ENCODE measurements at places on chromosomes 3 and 15. TPM values are rescaled to one million over a fixed set of nuclear protein-coding genes. Genes with fewer than 3 reads are reported as not detected.

CDHR4 gene
- not detected for total RNA-seq

JMJD7 gene
- 15.0 TPM for total RNA-seq

TIMP4 gene
- 0.40 TPM for total RNA-seq

SNX22 gene
- total RNA-seq: 0.14 TPM

PLA2G4E gene
- total RNA-seq: not detected

CIDEC gene
- total RNA-seq: not detected

DUOXA2 gene
- total RNA-seq: not detected

- peaks cover 9% of the 10 kb centered on the region for H3K36me3 ChIP-seq
- no peaks in the 10 kb centered on the region for H3K27me3 ChIP-seq
- peak; percentile 14 for DNase-seq
- H3K27ac ChIP-seq: peak within 1 kb of the TSS; percentile 33
- H3K4me3 ChIP-seq: peak within 1 kb of the TSS; percentile 74
- peaks cover 10% of the 10 kb centered on the region for H3K4me1 ChIP-seq
These were observed at the start of gene PLXNB1 for GRCh38 chr3:48429960-48430707. PLXNB1 (minus strand) TSS chr3:48430086; CDS start chr3:48424611, 5,475 bp downstream.

- peak; percentile 19 for DNase-seq
- H3K4me3 ChIP-seq: no peak overlapping the region
- H3K36me3 ChIP-seq: no peaks in the 10 kb centered on the region
- H3K27me3 ChIP-seq: peaks cover 2% of the 10 kb centered on the region
These were observed 60.4 kb downstream of the CCNL1 start for GRCh38 chr3:157099326-157100095.

DNA sequence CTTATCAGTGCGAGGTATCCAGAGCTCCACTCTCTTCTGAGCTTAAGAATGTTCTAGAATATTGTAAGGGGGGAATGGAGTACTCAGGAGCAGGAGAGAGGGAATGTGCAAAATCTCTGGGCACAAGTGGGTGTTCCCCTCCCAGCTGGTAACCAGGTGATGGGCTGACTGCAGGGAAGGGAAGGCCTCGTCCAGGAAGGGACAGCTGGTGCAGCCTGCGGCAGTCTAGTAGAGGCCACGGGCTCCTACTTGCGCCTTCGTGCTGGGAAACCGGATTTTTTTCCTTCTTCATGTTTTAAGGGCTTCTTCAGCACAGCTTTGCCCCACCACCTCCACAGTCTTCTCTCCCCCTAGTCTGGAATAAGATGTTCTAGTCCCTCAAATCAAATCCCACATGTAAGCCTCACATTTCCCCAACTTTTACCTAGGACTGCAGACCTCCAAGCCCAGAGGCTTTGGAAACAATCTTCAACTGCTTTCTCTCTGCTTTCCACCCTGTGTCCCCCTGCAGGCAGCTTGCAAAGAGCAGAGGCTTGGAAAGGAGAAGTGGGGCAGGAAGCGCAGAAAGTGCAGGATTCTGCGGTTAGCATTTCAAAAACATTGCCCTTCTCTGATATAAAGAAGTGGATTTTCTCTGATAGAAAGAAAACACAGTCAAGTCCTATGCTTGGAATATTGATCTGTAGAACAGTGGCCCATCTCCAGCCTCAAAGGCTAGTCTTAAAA lies 11.9 kb upstream of the CGNL1 start:
- no peak overlapping the region for H3K27ac ChIP-seq
- H3K4me3 ChIP-seq: no peak overlapping the region
- H3K27me3 ChIP-seq: no peaks in the 10 kb centered on the region
- DNase-seq: peak; percentile 14
- no peaks in the 10 kb centered on the region for H3K4me1 ChIP-seq

DNA sequence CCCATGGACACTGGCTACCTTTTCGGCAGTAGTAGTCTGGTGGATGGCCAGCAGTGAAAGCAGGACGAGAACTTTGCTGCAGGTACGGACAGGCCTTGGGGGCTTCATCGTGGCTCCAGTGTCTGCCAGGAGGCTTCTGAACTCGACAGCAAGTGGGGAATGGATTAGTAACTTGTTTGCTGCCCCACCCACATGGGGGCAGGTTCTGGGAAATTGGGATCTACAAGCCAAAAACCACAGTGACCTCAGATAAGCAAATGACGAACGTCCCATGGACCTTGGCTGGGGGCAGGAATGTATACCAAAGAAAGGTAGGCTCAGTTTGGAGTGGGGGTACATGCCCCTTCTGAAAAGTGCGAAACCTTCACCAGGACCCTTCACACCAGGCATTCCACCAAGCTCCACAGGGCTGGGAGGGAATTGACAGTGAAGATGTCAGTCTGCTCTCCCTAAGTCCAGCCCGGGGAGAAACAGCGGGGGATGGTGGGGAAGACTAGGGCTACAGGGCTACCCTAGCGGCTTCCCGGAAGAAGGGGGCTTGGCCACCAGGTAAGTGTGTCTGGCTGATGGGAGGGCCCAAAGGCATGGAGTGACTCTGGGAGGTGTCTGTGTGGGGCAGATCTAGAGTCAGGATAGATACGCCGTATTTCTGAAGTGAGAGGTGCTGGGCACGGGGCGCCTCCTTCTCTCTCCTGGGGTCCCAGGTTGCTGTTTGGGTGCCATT lies at the start of gene ITIH4:
ITIH4 (minus strand) TSS at position 138 of the 724 bp plus-strand sequence; CDS start at position 108, 30 bp downstream.
- H3K27me3 ChIP-seq: no peaks in the 10 kb centered on the region
- no peak for DNase-seq
- no peak within 1 kb of the TSS for H3K27ac ChIP-seq

- H3K4me3 ChIP-seq: no peak overlapping the region
- no peak for DNase-seq
- no peak overlapping the region for H3K27ac ChIP-seq
- no peaks in the 10 kb centered on the region for H3K27me3 ChIP-seq
- no peaks in the 10 kb centered on the region for H3K4me1 ChIP-seq
These were observed 6.9 kb downstream of the ACVR2B start for GRCh38 chr3:38460377-38461270.

GRCh38 chr3:48367201-48367600 lies 4.8 kb upstream of the FBXW12 start:
- no peaks in the 10 kb centered on the region for H3K36me3 ChIP-seq
- DNase-seq: no peak
- no peaks in the 10 kb centered on the region for H3K4me1 ChIP-seq
- H3K4me3 ChIP-seq: no peak overlapping the region
- no peak overlapping the region for H3K27ac ChIP-seq

DNA sequence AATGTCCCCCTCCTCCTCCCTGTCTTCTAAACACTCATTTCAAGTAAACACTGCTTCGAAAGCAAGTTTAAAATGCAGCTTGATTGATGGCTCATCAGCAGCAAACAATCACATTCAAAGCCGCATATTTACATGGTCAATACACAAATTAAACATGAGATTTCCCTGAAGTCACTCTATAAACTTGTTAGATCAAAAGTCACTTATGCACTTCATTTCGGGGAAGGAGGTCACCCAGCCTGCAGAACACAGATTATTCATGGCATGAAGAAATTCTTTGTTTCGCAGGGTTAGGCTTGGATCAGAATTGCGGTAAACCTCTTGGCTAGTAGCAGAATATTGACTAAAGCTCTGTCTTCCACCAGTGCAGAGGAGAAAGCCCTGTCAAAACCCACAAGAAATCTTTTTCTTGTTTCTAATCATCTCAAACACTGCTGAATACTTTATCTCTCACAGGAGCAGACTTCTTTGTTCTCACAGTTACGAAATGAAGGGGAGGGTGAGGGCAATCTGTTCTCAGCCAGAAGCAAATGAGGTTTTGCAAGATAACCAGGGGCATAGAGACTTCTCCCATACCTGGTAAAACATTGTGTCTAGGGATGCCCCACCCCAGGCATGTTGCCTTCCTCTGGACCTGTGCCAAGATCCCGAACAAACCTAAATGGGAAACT lies 133.3 kb upstream of the CHL1 start:
- H3K36me3 ChIP-seq: no peaks in the 10 kb centered on the region
- H3K4me1 ChIP-seq: no peaks in the 10 kb centered on the region
- DNase-seq: no peak
- H3K4me3 ChIP-seq: no peak overlapping the region

DNA sequence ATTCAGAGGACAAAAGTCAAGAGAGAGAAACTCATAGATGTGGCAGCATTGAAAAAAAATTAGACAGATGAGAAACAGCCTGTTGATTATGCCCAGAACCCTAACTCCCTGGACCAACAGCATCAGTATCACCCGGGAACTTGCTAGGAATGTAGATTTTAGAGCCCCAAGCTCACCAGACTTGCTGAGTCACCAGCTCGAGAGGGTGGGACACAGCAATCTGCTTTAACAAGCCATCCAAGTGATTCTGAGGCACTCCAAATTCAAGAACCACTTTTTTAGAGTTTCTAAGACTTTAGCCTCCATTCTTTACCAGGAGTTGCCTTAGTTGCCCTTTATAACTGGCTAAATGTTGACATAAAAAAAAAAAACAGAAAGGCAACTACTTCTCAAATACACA lies 70.9 kb downstream of the CGGBP1 start:
- H3K27ac ChIP-seq: no peak overlapping the region
- DNase-seq: no peak
- H3K4me3 ChIP-seq: no peak overlapping the region
- peaks cover 1% of the 10 kb centered on the region for H3K27me3 ChIP-seq

DNA sequence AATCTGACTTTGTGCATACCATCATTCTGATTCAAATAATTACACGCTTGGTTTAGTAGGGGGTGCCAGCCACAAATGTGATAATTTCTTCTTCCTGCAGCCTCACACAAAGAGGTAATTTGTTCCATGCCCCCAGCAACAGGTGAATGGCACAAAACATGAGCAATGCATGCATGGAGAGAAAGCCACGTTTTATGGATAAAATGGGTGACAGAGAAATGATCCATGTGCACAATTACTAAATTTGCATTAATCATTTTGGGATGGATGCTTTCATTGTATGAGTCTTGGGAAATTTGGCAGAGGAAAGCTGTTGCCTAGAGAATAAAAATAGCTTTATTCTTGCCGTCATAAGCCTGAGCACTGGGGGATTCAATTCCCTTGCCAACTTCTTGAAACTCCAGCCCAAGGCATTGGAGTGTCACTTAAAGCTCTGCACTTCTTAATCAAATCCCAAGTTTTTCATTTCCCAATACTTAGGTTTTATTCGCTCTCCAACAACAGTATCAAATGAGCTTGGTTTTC lies 411.6 kb downstream of the GBE1 start:
- no peaks in the 10 kb centered on the region for H3K36me3 ChIP-seq
- no peaks in the 10 kb centered on the region for H3K4me1 ChIP-seq
- no peaks in the 10 kb centered on the region for H3K27me3 ChIP-seq
- no peak for DNase-seq
- H3K4me3 ChIP-seq: no peak overlapping the region
- no peak overlapping the region for H3K27ac ChIP-seq

DNA sequence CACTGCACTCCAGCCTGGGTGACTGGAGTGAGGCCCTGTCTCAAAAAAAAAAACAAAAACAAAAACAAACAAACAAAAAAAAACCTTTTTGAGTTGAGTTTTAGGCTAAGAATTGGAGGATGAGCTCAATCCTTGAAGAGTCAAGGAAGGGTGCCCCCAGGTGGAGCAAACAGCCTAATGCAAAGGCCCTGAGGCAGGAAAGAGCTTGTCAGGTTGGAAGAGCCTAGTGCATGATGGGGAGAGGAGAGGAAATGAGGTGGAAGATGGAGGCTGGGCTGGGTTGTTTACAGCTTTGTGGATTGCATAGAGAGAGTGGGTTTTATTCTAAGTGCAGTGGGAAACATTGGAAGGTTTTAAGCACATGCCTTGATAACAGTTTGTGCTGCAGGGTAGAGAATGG lies 2.1 kb upstream of the SNX22 start:
- peaks cover 5% of the 10 kb centered on the region for H3K4me1 ChIP-seq
- H3K27me3 ChIP-seq: peaks cover 12% of the 10 kb centered on the region
- no peak overlapping the region for H3K4me3 ChIP-seq
- H3K36me3 ChIP-seq: no peaks in the 10 kb centered on the region

DNA sequence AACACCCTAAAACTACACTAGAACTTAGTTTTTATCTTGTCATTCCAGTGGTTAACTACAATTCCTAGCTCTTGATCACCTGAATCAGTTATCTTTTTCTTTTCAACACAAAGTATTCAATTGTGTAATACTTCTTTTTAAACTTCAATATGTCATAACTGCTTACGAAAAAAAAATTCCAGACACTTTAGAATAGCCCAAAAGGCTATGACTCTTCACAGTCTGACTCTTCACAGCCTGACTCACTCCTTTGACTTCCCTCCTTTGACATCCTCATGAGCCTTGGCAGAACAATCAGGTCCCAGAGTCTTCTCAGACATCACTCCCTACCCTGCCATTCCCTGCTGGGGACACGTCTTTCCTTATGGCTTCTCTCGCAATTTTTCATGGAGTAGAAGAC lies 727.1 kb downstream of the ROBO1 start:
- no peak for DNase-seq
- H3K27ac ChIP-seq: no peak overlapping the region
- H3K4me3 ChIP-seq: no peak overlapping the region
- H3K27me3 ChIP-seq: no peaks in the 10 kb centered on the region
- no peaks in the 10 kb centered on the region for H3K36me3 ChIP-seq

DNA sequence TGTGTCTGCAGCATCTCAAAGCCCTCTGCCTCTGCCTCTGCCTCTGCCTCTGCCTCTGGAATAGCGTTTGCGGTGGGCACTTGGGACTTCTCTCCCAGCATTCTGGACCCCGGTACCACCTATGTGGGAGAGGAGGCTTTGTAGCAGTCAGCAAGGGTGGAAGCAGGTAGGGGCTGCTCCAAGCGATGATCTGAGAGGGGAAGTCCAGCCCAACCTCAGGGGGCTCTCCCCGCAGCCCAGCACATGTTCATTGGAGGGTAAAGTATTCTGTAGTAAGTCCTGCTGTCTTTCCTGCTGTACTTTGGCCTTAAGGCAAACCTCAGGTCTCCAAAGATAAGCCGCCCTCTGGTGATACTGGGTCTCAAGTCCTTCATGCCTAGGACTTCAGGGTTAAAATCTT lies 68.6 kb downstream of the FAM174B start:
- H3K27ac ChIP-seq: no peak overlapping the region
- H3K4me1 ChIP-seq: no peaks in the 10 kb centered on the region
- no peak for DNase-seq
- no peaks in the 10 kb centered on the region for H3K36me3 ChIP-seq
- peaks cover 2% of the 10 kb centered on the region for H3K27me3 ChIP-seq
- H3K4me3 ChIP-seq: no peak overlapping the region
